ENCODE measurements at places on chromosomes 5 and 9.

- no peak for DNase-seq
Observed at GRCh38 chr9:132312426-132312825, 42.4 kb downstream of the SETX start.

DNA sequence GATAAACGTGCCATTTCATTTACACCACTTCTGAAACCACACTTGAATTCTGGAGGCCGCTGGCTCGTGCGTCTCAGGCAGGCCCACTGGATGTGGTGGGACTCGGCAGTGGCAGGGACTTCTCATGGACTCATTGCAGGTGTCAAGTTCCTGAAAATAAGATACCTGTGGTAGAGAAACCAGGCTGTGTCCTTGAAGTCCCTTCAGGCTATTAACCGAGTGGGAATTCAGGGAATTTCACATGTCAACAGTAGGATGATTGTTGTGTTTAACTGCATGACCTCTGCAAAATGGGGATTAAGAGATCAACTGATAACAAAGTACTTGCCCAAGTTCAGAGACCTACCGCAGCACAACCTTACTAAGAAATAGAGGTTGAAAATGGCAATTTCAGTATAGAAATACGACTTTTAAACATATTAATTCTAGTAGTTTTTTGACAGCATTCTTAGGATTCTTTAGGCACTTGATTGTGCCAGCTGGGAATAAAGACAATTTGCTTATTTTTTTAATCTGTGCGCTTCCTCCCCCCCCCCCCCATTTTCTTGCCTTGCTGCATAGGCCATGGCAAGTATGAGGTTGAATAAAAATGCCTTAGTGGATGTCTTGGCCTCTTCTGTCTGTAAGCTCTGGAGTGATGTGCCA lies 26.8 kb downstream of the TRIP13 start:
- DNase-seq, result no peak

GRCh38 chr5:145283141-145283810 lies 551.9 kb downstream of the PRELID2 start:
- no peak for DNase-seq

DNA sequence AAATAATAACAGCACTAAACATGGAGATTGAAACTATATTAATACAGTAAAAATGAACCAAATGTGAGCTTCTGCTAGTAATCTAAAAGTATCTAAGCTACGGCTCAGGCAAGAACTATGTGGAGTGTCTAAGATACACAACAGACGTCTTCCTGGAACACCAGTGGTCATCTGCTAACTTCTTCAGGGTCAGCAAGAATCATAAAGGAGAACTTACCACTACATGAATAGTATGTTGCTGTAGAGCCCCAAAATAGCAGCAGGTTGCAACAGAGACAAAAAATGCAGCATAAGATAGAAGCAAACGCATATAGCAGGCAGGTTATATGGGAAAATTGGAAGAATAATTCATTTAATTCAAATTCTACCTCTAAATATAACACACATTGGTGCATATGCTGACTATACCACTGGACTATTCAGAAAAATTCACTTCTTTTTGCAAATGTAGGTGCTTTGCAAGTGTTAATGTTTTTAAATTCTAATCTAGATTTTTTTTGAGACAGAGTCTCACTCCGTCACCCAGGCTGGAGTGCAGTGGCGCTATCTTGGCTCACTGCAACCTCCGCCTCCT lies 27.1 kb downstream of the DCTN4 start:
- no peak for DNase-seq

DNA sequence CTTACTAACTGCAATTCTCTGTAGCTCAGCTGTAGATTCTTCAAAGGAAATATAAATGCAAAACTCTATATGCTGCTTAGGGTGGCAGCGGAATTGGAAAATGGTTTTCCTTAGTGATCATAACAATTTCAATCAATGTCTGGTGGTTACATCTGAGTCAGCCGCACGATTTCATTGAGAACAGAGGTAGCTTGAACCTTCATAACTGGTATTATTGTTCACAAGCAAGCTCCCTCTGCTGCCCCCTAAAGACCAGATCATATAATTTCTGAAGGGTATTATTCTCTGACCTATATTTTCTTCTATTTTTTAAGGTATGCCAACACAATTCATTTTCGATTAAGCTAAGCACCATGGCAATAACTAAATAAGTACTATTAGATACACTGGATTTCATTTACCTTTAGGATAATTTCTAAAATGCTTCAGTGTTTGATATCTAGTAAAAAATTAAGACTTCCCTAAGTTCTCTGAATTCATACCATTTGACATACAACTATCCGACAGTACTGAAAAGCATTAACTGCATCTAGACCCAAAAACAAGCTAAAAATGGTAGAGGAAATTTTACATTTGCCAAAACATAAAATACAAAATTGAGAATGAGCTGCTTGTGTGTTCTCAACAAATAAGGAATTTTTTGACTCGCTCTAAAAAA lies 181.1 kb upstream of the SPEF2 start:
- peak; percentile 65 for DNase-seq

- DNase-seq, result no peak
Observed at GRCh38 chr5:157709346-157709745, 21.9 kb upstream of the THG1L start.

- DNase-seq, result no peak
Observed at GRCh38 chr5:144469106-144469505, 298.4 kb downstream of the KCTD16 start.

- DNase-seq, result no peak
Observed at GRCh38 chr5:145350513-145350912, 484.6 kb downstream of the PRELID2 start.

DNA sequence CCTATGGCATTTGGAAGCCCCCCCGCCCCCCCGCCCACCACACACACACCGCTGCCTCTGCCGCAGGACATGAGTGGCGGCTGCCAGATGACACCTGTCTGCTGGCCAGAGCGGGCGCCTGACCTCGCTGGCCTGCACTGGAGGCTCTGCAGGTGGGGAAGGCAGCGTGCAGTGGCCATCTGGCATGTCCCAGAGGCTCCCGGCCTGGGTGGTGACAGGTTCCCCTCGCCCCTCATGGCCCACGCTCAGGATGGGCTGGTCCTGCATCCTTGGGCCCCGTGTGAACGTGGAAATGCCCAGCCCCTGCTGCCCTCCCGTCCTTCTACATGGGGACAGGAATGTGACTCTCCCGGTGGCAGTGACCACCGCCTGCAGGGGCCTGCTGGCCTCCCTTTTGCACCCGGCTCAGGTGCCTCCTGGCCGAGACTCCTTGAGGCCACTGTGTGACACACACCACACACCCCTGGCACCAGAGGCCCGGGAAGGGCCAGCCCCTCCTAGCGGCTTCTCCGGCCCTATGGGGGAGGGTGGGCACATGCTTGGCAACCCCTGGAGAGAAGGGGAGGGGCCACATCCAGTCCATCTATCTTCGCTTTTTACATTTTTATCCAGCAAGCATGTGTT lies 30.3 kb downstream of the IRX4 start:
- no peak for DNase-seq

- DNase-seq, result no peak
Observed at GRCh38 chr9:96486386-96487028, 36.5 kb downstream of the HABP4 start.

DNA sequence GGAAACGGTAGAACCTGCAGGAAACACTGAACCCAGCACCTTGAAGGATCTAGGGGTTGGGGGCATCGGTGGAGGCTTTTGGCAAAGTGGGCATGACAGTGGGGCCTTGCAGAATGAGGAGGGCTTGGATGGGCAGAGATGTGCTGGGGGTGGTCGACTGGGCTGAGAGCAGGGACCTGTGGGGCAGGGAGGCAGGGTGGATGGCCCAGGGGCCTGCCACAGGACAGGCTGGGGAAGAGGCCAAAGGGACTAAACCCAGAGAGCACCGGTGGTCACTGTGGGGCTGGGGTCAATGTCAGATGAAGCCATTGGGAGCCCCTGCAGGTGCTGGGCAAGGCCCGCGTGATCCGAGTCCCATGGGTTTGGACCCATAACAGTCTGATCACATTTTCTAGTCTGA lies 175.3 kb downstream of the DAB2IP start:
- no peak for DNase-seq

GRCh38 chr5:6423327-6424109 lies 25.1 kb upstream of the UBE2QL1 start:
- no peak for DNase-seq

- DNase-seq, result no peak
Observed at GRCh38 chr5:130002876-130003275, 98.6 kb downstream of the CHSY3 start.

- DNase-seq, result no peak
Observed at GRCh38 chr5:17127743-17128231, 89.6 kb upstream of the BASP1 start.

DNA sequence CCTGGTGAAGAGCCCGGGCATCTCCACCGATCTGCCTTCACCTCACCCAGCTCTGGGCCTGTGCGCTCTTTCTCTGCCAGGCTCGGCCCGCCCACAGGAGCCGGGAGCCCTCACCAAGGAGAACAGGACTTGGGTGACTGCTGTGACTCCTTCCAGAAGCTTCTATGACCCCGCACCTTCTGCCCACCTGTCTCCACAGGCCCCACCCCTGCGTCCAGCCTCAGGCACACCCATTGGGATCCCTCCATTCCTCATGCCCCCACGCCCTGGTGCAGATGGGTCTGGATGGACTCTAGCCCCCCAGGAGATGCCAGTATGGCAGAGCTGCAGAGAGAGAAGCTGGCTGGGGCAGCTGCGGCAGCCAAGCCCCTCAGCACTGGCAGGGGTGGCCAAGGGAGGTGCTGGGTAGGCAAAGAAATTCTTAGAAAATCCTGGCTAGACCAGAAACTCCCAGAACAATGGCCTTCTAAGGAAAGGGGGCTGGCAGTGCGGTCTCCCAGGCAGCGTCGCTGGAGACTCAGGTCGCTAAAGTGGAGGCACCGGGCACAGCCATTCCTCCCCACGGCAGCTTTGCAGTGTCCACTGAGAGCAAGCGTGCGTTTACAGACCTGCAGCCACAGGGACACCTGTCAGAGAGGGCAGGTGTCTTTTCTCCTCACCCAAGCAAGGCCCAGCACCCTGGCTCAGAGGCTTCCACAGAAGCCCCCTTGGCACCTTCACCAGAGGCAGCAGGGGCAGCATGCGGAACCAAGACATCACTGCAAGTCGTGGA lies 17.3 kb downstream of the LPCAT1 start:
- DNase-seq, result no peak

- DNase-seq, result no peak
Observed at GRCh38 chr9:113738496-113738892, 137.6 kb upstream of the ZNF618 start.

DNA sequence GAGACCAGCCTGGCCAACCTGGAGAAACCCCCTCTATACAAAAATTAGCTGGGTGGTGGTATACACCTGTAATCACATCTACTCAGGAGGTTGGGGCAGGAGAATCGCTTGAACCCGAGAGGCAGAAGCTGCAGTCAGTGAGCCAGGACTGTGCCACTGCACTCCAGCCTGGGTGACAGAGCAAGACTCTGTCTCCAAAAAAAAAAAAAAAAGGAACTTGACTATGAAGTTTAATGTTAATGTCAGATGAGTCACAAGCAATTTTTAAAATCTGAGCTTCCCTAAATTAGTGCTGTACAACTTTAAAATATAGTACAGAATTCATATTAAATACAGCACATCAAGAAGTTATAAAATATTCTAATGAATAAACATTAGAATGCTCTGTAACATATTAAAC lies 1.5 kb downstream of the MEIKIN start:
- DNase-seq, result no peak

DNA sequence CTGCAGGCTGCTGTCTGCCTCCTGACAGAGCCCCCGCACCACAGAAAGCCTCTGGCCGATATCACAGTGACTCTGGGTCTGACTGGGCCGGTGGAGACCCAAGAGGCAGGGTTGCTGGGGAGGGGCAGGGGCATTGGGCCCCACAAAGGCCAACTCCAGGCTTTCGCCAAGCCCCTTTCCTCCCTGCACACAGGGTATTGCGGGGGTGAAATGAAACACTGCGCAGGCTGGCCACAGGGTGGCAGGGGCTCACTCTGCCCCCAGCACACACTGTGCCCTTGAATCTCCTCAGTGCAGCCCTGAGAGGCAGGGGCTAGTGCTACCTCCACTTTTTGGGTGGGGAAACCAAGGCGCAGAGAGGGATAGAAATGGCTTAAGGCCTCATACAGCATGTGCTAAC lies 44.6 kb downstream of the BARX1 start:
- DNase-seq, result no peak

- no peak for DNase-seq
Observed at GRCh38 chr5:105968981-105969380, 1701.8 kb downstream of the EFNA5 start.

GRCh38 chr5:37769840-37770239 lies 70.0 kb downstream of the GDNF start:
- no peak for DNase-seq

GRCh38 chr5:133082128-133082527 lies 30.3 kb downstream of the HSPA4 start:
- DNase-seq, result no peak

DNA sequence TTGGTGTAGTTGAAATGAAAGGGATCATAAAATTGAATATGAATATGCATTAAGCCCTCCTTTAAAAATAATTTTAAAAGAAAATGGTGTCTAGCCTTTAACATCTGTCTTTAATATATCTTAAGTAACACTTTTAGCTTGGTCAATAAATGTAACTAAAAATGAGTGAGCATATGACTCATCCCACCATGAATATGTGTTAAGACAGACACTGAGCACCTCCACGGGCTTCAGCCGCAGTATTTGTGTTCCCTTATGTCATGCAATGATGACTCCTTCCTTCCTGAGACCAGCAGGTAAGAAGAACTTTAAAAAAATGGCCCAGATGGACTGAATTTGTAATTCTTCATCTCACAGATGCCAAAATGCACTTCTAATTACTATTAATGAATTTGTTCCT lies 563.2 kb downstream of the NR2F1-AS1 start:
- no peak for DNase-seq

- no peak for DNase-seq
Observed at GRCh38 chr9:82031538-82032280, 43.1 kb downstream of the SPATA31D1 start.

DNA sequence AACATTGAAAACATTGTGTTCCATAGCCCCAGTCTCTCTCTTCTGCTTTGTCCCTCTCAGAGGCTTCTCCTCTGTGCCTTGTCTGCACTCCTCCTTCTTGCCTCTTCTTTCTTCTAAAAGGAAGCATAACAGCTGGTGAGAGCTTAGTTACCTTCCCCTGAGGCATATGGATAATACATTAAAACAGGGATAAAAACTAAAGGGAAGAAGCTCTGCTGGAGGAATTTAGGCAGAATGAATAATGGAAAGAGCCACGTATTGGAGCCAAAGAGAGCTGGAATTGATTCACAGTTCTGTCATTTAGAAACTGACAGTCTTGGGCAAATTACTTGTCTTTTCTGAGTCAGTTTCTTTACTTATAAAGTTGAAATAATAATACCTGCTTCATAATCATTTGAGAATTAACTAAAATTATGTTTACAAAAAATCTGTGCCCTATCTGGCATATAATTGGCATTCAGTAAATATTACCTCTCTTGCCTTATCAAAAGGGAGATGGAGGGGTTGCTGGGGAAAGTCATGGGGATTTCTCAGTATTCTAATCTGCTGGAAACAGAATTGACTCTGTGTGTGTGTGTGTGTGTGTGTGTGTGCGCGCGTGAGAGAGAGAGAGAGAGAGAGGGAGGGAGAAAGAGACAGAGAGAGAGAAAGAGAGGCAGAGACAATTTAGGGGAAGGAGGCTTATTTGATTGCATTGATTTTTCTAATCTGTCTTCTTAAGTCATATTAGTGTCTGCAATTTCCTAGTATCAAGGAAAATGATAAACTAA lies 20.2 kb downstream of the ZNF474 start:
- DNase-seq, result no peak

Measured in NAMALWA (cell line).